ENCODE measurements at places on chromosomes 3 and 15. TPM values are rescaled to one million over a fixed set of nuclear protein-coding genes. Genes with fewer than 3 reads are reported as not detected.

Gene CYP1A2
- total RNA-seq, result not detected

Gene SOX2
- not detected for total RNA-seq

Gene ATP8B4
- total RNA-seq, result 0.68 TPM

Gene SPTBN5
- total RNA-seq, result 1.6 TPM

Gene OR5K2
- total RNA-seq, result not detected

Gene ADGRG7
- 0.08 TPM for total RNA-seq

Gene SEC22A
- total RNA-seq, result 17.2 TPM

Gene RASL12
- not detected for total RNA-seq

Gene GP5
- total RNA-seq, result not detected

Gene GOLGA8G
- total RNA-seq, result not detected

Gene TMEM45A
- total RNA-seq, result 0.65 TPM

DNA sequence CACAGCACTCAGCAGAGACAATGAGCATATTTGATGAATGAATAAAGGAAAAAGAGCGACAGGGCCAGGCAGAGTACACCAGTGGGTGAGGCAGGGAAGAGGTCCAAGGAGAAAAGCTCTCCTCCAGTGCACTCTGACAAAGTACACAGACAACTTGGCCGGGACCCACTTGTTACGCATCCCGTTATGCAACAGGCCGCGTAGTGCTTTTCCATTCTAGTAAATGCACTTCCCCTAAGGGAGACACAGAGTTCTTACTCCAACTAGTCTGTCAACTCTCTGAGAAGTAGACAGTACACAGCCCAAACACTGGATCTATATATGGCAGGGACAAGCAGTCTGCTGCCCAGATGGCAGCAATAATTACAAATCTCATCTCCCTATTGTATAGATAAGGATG, 18.5 kb downstream of the LARP6 start:
- DNase-seq, result no peak

DNA sequence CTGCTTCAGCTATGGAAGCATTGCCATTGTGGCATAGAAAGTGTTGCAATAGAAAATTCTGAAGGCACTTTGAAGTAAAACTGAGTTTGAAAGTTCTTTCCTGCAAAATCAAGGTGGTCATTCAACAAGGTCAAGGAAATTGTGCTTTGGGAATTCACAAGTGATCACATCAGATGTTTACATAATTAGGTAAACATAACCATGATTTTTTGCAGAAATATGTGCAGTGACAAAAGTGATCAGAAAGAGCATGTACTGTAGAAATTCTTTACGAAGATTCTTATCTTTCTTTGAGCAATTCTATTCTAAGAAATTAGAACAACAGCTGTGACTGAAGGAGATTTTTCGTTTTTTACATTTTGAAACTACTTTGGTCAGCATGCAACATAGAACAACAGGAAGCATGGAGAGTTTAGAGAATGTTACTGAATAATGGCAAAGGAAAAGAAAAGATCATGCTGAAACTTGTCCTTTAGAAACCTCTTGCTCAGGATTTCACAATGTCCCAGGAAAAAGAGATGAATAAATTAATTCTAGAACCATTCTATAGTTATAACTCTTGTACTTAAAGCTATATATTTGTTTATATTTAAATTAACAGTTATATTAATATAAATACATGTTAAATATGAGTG, 643.4 kb upstream of the ARPP21 start:
- DNase-seq, result no peak

GRCh38 chr3:69426967-69427304, 41.0 kb upstream of the FRMD4B start:
- DNase-seq, result no peak

DNA sequence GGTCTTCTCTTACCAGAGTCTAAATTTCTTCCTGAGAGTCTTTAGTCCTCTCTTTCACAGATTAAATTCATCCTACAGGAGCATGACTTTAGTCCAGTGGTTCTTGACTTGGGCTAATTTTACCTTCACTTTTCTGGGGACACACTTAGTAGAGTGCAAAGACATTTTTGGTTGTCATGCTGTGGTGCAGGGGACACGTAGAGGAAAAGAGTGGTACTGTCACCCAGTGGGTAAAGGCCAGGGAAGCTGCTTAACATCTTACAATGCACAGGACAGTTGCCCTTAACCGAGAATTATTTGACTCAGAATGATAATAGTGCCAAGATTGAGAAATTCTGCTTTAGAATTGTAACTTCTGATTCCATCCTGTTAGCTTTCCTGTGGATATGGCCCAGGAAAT, 772.5 kb upstream of the GRM7 start:
- DNase-seq, result no peak

GRCh38 chr3:107212618-107213017, 164.6 kb upstream of the CCDC54 start:
- DNase-seq, result no peak

GRCh38 chr3:4693620-4694019, 200.5 kb downstream of the ITPR1 start:
- DNase-seq, result no peak

GRCh38 chr3:191627064-191627463, 166.1 kb downstream of the PYDC2 start:
- DNase-seq, result no peak

DNA sequence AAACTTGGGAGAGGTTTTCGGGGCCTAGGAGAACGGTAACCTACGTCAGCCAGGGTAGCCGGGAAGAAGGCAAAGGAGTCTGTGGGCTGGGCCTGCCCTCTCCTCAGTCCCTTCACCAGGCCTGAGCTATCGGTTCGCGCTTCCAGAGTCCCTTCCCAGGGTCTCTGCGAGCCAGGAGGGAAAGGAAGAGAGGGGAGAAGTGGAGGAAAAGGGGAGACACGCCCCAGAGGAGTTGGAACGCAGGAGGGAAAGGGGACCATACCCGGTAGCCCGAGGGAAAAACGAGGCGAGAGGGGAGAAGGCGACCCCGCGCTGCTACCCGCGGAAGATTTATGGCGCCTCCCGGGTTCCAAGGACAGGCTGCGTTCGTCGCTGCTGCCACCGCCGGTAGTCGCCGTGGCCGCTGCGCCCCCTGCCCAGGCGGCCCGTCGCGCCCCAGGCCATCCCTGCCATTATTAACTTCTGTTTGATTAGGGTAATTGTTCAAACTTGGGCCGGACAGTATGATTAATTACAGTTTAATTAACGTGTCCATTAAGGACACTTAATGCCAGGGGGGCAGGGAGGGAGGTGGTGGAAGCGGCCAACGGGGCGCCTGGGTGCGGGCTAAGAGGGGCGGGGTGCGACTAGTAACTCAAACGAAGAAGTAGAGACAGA, 3.4 kb upstream of the SKOR1 start:
- DNase-seq, result no peak

DNA sequence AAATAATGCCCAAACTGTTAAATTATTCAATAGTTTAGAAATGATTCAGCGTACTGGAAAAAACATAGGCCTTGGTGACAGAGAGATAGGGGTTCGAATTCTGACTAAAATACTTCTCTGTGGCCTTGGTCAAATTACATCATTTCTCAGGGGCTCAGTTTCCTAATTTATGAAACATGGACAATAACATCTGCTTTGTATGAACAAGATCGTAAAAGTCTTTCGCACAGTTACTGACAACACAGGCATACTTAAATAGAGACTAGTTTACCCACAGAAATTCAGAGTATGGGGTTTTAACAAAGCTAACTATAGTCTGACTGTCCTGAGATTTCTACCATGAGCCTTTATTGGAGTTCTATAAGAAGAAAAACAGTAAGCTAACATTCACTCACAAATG, 440.4 kb downstream of the FHIT start:
- no peak for DNase-seq

DNA sequence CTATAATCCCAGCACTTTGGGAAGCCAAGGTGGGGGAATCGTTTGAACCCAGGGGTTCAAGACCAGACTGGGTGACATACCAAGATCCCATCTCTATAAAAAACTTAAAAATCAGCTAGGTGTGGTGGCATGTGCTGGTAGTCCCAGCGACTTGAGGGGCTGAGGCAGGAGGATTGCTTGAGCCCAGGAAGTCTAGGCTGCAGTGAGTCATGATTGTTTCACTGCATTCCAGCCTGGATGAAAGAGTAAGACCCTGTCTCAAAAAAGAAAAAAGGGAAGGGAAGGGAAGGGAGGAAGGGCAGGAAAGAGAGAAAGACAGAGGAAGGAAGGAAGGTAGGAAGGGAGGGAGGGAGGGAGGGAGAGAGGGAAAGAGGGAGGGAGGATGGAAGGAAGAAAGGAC, 133.7 kb upstream of the LRRN1 start:
- DNase-seq, result no peak

DNA sequence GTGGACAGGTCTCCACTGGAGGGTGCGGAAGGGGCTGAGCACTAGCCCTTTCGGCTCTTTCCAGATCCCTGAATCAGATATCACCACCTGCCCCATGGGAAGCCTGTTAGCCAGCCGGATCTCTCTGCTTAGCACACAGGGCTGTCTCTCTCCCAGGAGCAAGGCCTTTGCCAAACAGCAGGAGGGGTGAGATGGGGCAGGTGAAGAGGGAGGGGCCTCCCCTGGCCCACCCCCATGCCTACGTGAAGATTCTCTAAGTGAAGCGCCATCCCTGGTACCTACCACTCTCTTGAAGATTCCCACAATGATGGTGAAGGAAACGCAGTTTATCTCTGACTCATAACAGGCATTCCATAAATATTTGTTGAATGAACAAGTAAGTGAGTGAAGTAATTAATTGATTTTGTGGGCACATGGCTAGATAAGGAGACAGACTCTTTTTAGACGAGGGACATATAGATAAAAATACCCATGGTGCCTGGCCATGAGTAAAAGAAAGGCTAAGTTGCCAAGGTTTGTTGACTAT, 19.6 kb upstream of the HCN4 start:
- DNase-seq, result peak; percentile 55

DNA sequence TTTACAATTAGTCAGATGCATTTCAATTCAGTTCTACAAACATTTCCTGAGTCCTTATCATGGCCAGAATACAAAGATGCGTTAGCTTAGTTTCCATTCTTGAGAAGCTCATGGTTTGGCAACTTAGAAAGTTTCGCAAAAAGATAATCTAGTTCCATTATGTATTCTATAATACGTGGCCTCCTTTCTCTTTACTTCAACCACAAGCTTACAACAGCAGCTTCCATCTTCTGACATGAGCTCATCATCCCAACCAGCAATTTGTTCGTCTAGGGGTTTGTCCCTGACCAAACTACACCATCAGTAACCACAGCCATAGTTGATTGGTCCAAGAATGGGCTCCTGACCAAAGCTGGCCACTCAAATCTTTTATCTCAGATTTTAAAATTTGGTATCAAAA, 267.6 kb upstream of the TBC1D5 start:
- DNase-seq, result no peak

GRCh38 chr15:80059786-80060355, 395 bp downstream of the ZFAND6 start:
- peak; percentile 73 for DNase-seq

GRCh38 chr3:48219543-48219942, 3.8 kb upstream of the CAMP start:
- no peak for DNase-seq

GRCh38 chr3:86563400-86563970, 427.5 kb downstream of the VGLL3 start:
- peak; percentile 23 for DNase-seq

DNA sequence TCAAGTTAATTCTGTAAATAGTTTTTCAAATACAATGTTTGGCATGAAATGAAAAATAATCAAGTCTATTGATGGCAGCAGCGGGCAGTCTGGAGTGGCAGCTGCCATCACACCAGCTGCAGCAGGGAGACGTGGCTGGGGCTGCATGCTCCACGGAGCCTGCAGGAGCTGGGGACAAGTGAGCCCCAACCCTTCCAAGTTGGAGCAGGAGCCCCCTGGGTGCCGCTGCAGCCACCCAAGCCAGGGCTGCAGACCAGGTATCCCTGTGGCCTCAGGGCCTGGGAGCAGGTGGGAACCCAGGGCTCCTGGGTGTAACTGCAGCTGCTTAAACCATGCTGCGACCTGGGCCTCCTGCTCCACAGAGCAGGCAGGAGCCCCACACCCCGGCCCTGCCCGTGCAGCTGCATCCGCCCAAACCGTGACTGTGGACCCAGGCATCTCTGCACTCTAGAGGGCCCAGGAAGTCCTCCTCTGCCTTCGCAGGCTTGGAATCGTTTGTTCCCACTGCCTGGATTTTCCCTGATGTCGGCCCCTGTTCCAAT, 257.4 kb downstream of the PLOD2 start:
- DNase-seq, result no peak

DNA sequence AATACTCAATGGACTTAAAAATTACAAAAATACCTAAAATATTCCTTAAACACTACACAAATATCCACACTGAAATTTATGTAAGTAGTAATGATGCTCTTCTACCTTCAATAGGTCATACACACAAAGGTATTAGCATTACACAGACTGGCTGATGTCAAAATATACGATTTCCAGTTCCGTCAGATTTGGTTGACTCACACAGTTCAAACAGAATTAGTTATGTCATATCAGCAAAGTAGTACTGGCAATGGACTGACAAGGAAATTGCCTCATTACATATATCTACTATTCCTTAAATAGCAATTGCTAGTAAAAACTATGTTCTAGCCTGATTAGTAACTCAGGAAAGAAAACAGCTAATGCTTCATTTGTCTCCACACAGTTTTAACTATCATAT, 70.8 kb downstream of the ADAM10 start:
- no peak for DNase-seq

DNA sequence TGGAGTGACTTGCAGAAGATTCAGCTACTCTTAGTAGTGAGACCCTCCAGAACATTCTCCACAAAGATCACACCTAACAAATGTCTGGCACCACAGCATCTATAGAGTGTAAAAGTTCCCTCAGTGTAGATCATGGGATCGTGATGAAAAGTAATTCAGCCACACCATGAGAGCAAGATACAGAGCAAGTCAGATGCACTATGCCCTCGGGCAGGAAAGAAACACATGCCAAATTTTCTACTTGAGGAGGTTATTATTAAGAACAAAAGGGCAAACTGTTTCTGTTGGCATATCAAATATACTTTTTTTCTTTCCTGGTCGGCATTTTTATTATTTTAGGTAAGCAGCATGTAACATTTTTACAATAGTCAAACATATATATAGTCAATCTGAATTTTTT, 44.8 kb upstream of the SNTN start:
- DNase-seq, result no peak

DNA sequence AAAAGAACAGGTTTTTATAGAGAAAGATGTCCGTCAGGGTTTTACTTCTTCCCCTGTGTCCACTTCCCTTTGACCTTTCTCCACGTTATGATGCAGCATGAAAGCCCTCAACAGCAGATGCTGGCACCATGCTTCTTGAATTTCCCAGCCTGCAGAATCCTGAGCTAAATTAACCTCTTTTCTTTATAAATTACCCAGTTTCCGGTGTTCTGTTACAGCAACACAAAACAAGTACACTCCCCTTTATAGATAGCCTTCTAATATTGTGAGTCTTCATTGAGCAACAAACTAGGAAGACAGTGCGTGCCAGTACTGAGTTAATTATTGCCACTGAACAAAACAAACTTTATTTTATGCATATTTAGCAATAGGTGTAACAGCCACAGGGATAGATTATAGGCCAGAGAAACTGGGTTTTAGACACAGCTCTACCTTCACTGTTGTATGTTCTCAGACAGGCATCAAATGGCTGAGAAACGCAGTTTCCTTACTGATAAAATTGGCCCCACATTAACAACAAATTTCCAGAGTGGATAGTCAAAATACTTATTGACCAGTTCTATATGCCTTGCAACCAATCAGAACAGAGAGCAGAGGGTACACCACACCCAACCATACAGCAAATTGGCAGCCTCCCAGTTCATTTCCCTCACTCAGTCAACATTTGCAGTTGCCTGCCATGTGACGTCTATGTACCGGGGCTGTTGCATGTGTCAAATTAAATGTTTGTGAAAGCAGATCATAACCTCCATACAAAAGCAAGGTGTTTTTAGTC, 14.4 kb upstream of the TBL1XR1 start:
- DNase-seq, result peak; percentile 71

- no peak for DNase-seq
Measured at GRCh38 chr3:147544290-147544689, 135.1 kb downstream of the ZIC1 start.

- no peak for DNase-seq
Measured at GRCh38 chr3:20563985-20564384, 378.0 kb upstream of the SGO1 start.

Data from HT-29 (cell line).